ENCODE measurements at places on chromosomes 6 and 20. TPM values are rescaled to one million over a fixed set of nuclear protein-coding genes. Genes with fewer than 3 reads are reported as not detected.

Gene POM121L2
- not detected for polyA plus RNA-seq

Gene ERVFRD-1
- 4.6 TPM for polyA plus RNA-seq

DNA sequence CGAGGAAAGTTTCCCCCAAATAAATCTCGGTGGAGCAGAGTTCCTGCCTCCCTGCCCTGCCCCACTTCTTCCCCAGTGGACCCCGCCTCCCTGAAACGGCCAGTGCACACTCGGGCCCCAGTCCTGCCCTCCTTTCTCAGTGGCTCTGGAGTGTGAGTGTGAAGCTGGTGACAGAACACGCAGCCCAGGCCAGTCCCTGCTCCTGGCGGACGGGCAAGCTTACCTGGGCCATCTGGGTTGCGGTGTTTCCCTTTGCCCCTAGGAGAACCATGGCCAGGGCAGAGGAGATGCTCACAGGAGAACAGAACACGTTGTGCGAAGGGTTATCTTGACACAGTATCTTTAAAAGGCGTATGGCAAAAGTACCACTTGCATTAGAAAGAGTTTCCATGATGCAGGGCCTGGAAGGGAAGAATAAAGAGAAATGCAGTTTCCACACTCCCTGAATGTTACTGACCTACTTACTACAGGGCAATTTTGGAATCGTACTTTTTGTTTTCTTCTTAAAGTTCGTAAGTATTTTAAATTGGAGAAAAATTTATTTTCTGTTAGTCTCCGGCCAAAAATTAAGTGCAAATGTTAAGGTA is 2.8 kb downstream of the SERPINB9 start:
- DNase-seq: no peak

DNA sequence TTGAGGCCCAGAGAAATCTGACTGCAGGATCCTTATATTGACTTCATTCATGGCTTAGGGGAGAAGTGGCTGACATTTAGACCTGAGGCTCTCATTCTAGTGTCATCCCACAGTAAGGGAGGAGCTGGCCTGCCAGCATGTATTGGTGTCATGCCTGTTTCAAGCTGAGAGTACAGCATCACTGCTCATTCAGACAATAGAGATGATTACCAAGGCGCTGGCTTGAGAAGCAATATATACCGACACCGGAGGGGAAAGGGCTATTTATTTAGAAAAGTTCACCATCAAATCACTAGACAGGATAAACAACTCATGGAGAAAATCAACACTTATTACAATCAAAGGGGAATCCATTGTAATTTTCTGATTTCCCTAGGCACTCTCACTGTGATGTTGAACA is 84.4 kb upstream of the HDAC2 start:
- DNase-seq: no peak

- peak; percentile 73 for DNase-seq
Measured at GRCh38 chr20:53582574-53583351, 10.9 kb downstream of the ZNF217 start.
